ENCODE measurements at places on chromosomes 7 and 10.

- no peak for DNase-seq
These were observed 2.9 kb downstream of the MIOS start for GRCh38 chr7:7569615-7570014.

- DNase-seq = peak; percentile 0
These were observed 724 bp downstream of the ZNF107 start for GRCh38 chr7:64666663-64667050.

GRCh38 chr7:152674860-152675758 is 832 bp downstream of the XRCC2 start:
- peak; percentile 15 for DNase-seq

DNA sequence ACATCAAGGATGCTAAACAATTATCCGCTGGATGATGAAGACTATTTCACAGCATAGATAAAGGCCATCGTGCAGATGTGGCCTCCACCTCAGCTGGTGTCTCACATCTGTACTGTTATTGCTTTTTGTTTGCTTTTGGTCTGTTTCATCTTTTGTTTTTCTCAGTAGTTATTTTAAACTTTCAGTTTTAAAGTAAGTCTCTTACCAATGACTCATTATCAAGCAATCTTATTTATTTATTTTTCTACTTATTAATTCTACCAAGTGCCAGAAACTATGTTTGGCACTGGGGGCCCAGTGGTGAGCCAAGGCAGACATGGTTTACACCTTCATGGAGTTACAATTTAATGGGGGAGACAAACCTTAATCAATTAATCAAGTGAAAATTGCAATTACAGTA is 250.9 kb upstream of the TMEM72 start:
- DNase-seq = no peak

- DNase-seq = no peak
These were observed 19.4 kb downstream of the GATA3 start for GRCh38 chr10:8073691-8074416.

- peak; percentile 10 for DNase-seq
These were observed 921.5 kb downstream of the TYW1 start for GRCh38 chr7:67918158-67918557.

Data from kidney capillary endothelial cell (primary cell).